ENCODE measurements at places on chromosomes 7 and 10.

DNA sequence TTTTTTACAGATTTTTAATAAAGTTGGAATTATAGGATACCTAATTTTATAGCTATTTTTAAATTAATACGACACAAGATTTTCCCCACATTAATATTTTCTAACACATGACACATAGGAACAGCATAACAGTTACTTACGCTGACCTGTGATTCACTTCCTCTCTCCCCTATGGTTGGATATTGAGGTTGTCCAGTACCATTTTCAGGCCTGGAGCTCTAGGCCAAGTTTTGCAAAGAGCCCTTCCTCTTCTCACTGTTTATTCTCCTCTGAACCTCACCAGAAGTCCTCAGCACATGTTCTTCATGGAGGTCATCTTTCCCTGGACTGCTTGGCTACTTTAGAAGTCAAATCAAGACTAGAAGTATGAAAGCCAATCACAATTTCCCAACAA lies 28.2 kb downstream of the LYZL1 start:
- DNase-seq: no peak

GRCh38 chr10:588246-589165 lies 101.0 kb downstream of the DIP2C start:
- peak; percentile 52 for DNase-seq

DNA sequence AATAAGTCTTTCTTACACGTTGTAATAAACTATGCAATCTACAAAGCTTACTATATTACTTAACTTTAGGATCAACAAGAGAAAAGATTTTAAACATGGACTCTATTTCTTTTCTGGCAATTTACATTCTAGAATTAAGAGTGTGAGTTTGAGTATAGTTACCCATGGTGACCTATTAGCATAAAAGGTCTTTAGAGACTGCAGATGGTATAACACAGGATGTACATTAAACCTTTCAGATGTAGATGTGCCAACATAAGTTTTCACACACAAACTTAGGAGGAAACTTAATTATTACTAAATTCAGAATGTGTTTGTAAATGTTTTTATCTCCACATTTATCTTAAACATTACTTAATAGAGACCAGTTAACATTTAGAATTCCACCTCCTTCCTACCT lies 54.1 kb downstream of the KCND2 start:
- DNase-seq: no peak

GRCh38 chr7:129886818-129887186 lies 66.0 kb downstream of the UBE2H start:
- no peak for DNase-seq

DNA sequence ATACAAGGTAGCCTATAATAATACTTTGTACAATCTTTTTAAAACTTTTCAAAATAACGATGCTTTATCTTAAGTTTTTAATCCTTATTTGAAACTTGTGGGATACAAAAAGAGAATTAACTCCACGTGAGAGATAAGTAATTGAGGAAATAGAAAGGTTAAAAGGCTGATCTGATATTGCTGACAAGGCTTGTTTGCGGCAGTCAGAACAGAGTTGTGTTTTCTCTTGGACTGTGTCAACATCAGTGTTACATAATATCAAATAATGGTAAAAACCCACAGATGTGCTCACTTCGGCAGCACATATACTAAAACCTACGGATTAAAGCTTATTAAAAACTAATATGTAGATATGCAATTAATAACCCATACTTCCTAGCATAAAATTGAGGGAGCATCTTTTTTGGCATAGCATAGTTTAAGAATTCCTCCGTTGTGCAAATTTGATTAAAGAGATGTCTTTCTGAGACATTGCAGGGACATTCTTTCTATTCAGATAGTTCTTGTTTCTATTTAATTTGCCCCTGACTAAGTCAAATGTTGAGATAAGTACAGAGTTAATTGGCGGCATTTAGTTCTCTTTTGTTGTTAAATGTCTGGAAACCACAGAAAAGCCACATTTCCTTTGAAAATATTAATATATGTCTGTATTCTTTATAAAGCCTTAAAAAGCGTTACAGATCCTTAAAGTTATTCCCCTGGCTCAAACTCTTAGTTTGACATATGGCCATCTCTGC lies 63.3 kb downstream of the FAM185A start:
- DNase-seq: no peak

- no peak for DNase-seq
Measured at GRCh38 chr7:102080434-102081243, 206.0 kb upstream of the SH2B2 start.

GRCh38 chr10:23294638-23295247 lies 49.9 kb downstream of the C10orf67 start:
- no peak for DNase-seq

- DNase-seq: no peak
Measured at GRCh38 chr7:124323597-124323996, 290.7 kb upstream of the TMEM229A start.

GRCh38 chr7:20776942-20777341 lies 9.7 kb downstream of the SP8 start:
- DNase-seq: no peak

DNA sequence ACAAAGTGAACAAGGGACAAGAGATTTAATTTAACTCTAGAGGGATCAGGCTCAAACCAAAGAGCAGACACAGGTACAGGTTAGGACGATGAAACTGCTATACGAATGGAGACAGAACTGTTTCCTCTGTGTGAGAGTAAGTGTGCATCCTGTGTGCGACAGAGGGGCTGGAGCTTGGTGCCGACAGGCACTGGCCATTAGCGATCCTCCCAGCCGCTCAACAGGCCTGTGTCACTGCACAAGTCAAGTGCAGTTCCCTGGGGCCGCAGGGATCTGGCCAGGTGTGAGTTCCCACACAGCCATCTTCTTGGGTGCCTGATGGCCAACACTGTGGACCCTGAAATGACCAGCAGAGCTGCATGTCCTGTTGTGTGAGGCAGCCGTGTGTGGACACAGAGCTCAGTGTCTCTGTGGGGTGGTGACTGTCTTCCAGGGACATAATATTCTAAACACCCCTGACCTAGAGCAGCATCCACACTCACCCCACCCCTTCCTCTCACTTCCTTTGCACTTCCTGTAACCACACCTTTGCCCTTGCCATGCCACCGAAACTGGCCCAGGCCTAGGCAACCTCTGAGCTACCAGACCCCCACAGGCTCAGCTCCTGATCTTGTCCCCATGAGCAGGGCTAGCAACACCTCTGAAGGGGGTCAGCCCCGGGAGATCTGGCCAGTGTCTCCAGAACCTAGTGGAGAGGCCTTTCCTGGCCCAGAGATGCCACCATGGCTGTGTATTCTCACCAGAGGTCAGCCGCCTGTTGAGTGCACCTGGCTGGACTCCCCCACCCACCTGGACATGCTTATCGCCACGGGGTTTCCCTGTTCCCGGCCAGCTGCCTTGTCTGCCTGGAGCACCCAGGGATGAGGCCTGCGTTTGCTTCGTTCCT lies 11.7 kb upstream of the TBRG4 start:
- no peak for DNase-seq

Data from foreskin fibroblast (primary cell).